ENCODE measurements at places on chromosomes 16 and 17. TPM values are rescaled to one million over a fixed set of nuclear protein-coding genes. Genes with fewer than 3 reads are reported as not detected.
A peak's percentile ranks its signal among the peaks of the same experiment; 100 is the strongest.

DNA sequence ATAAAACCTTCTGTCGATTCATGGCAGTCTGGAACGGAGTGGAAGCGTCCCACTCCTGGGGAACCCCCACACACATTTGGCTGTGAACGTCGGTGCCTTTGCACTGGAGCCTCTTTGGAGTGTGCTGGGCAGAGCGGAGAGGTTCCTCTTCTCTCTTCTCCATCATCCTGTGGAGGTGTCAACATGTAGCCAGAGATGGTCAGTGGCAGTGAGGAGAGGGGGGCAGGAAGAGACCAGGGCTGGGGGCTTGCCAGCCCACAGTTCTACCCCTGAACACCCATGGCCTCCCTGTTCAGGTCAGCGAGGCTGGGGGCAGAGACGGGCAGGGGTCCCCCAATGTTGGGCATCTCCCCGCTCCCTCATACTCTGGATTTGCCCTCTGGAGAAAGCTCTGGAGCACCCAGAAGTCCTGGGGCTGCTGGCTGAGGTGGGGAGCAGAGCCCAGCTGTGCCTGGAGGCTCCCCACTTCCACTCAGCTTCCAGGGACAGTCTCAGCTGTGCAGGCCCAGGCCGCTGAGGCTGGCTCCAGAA, 223.7 kb downstream of the SEC14L1 start:
- DNase-seq: no peak

DNA sequence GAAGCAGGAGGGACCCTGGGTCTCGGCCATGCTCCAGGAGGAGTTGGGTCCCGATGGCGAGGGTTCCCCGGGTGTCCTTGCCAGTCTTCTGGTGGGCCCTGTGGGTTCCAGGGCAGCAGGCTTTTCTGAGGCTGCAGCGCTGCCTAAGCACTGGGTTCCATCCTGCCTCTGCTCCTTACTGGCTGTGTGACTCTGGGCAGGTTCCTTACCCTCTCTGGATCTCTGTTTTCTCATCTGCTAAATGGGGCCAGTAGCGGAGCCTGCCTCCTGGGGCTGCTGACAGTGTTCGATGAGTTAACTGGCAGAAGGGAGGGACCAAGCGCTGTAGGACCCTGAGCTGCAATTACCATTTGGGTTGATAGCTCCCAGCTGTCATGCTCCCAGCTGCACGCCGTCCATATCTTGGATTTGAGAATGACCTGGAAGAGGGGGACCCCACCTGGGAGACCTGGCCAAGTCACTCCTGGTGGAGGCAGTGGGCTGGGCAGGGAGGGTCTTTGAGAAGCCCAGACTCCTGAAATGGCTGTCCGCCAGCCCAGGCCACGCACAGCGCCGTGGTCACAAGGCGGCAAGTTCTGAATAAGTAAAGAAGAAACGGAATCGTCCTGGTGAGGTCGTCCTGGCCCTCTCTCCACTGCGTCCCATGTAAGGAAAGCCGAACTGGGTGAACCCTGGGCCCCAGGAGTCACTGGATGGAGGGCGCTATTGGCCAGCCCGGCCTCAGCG, 47.2 kb upstream of the GSE1 start:
- DNase-seq: no peak

- DNase-seq: no peak
These were observed 101.1 kb downstream of the MSI2 start for GRCh38 chr17:57357392-57357784.

Gene PLD2
- polyA plus RNA-seq: 28.8 TPM

Gene SLC16A11
- polyA plus RNA-seq: not detected

Gene CCDC154
- not detected for polyA plus RNA-seq

Gene TRIM16
- polyA plus RNA-seq: 22.3 TPM

Gene PRPSAP1
- 48.6 TPM for polyA plus RNA-seq

Gene TOP2A
- polyA plus RNA-seq: 40.2 TPM

GRCh38 chr17:59828478-59828760, 64.3 kb downstream of the TUBD1 start:
- DNase-seq: no peak

GRCh38 chr17:10757647-10758046, 27.8 kb upstream of the TMEM220 start:
- DNase-seq: no peak

DNA sequence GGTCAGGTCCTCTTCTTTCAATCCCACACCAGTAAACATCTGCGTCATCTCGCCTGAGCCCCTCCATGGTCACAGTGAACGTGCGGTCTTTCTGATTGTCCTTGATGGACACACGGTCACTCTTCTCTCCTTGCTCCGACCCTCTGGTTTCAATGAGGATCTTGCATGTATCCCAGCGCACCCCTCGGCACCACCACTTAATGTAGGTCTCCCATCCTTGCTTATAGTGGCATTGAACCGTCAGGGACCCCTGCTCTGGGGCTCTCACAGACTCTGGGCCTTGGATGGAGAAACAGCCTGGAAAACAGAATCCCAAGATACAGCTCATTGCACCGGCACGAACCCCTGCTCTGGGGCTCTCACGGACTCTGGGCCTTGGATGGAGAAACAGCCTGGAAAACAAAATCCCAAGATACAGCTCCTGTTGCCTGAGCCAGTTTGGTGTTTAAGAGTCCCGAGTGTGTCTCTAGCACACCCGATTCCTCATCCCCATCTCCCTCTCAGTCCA, 5.4 kb downstream of the CD300LB start:
- DNase-seq: no peak

Gene TPSAB1
- not detected for polyA plus RNA-seq

Gene NPIPB2
- 7.7 TPM for polyA plus RNA-seq

GRCh38 chr16:12907670-12908233, 6.4 kb downstream of the SHISA9 start:
- DNase-seq: no peak

GRCh38 chr17:74192950-74193781, 10.3 kb upstream of the RPL38 start:
- DNase-seq: no peak

Gene PYY
- polyA plus RNA-seq: not detected

Gene PRSS27
- polyA plus RNA-seq: 0.83 TPM

GRCh38 chr16:51550800-51551347, 399.8 kb upstream of the SALL1 start:
- peak; percentile 17 for DNase-seq

GRCh38 chr16:85524365-85524629, 88.8 kb upstream of the GSE1 start:
- no peak for DNase-seq

DNA sequence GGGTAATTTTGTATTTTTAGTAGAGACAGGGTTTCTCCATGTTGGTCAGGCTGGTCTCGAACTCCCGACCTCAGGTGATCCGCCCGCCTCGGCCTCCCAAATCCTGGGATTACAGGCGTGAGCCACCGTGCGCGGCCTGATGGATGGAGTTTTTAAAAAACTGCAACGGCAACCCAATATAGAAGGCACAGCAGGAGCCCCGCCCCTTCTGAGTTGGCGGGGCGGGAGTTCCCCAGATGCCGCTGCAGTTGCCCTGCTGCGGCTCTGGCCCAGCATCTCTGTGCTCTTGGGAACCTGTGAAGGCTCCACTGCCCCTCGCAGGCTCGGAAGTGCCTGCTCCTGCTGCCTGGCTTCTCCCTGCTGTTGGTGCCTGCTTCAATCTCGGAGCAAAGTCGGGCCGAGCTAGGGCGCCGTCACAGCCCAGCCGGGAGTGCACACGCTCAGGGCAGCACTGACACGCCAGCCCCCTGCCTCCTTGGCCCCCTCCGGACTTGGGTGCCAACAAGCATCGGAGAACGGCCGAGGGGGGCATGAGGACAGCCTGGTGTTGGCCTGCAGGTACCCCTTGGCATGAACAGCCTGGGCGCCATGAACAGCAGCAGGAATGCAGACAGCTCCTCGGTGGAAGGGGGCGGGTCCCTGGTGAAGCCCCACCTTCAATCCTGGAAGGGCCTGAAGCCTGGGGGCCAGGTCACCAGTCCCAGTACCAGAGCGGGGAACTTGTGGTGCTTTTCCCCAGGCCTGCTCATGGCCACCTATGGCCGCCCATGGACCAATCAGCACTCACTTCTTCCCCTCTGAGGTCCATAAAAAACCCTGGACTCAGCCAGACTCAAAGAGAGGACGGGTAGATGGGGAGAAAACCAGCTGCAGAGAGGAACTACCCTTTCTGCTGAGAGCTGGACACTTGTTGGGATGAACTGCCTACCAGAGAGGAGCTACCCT, 2.3 kb upstream of the NT5M start:
- peak; percentile 51 for DNase-seq

Gene NTN3
- polyA plus RNA-seq: 0.38 TPM

- no peak for DNase-seq
These were observed 55.4 kb upstream of the ACSF3 start for GRCh38 chr16:89038221-89038721.

- peak; percentile 13 for DNase-seq
These were observed 140.4 kb downstream of the RGS9 start for GRCh38 chr17:65277576-65277975.

DNA sequence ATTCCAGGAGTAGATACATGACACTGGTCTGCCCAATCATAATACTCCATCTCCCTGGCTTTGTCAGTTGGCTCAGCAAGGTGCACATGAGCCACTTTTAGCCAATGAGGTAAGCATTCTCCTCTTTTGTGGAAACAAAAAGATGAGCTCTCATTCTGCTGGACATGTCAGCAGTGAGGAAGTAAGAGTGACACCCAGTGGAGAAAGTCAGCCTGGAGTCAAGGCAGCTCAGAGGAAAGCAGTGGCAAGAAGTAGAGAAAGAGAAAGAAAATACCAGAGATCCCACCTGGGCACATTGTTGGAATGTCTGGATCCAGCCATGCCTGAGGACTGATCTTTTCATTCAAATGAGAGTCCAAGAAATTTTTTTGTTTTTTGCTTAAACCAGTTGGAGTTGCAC, 496.9 kb upstream of the C16orf82 start:
- no peak for DNase-seq

Gene ASPA
- polyA plus RNA-seq: not detected

- no peak for DNase-seq
These were observed 239 bp downstream of the PIEZO1 start for GRCh38 chr16:88784856-88785105.

GRCh38 chr17:77833769-77834168, 124.7 kb upstream of the TNRC6C start:
- no peak for DNase-seq

- peak; percentile 39 for DNase-seq
These were observed at the start of gene CX3CL1 for GRCh38 chr16:57372372-57373116. Gene CX3CL1, plus strand, starts transcription at chr16:57372490. Its CDS starts 79 bp downstream, at chr16:57372569.

GRCh38 chr17:18143044-18143936, 34.7 kb downstream of the MYO15A start:
- peak; percentile 16 for DNase-seq
